ENCODE measurements at places on chromosomes 13 and 19.

- no peak for DNase-seq
Measured at GRCh38 chr19:38971672-38972071, 3.9 kb downstream of the FBXO17 start.

DNA sequence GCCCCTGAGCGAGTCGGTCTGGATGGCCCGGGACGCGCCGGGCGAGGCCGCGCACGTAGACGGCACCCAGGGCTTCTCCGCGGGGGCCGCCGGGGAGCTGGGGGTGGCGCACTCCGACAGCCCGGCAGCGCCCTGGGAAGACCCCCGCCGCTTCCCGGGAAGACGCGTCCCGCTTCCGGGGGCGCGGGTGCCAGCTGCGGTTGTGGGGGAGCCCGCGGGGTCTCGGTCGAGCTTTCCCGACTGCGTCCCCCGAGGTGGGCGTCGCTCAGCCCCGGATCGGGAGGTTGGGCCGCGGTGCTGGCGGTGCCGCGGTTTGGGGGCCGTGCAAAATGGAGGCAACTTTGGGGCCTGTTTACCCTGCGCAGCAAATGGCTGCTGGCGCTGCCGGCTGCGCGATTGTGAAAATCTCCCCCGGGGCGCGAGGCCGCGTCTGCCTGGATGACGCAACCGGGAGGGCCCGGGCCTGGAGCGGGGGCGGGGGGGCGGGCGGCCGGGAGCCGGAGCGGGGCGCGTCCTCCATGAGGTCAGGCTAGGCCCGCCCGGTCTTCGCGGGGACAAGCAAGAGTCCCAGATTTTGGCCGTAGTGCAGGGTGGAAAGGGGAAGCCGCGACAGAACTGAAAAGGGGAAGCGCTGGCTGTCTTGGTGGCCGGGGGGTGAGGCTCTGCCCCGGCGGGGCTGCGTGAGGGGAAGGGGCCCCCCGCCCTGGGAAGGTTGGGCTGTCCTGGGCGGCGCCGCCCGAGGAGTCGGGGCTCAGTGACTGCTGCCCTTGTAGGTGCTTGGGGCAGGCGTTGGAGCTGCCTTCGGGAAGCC lies 11.3 kb downstream of the PEAK3 start:
- DNase-seq: peak; percentile 48

DNA sequence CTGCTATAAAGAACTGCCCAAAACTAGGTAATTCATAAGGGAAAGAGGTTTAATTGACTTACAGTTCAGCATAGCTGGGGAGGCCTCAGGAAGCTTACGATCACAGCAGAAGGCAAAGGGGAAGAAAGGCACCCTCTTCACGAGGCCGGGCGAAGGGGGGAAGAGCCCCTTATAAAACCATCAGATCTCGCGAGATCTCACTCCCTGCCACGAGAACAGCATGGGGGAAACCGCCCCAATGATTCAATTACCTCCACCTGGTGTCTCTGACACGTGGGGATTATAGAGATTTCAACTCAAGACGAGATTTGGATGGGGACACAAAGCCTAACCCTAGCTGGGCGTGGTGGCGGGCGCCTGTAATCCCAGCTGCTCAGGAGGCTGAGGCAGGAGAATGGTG lies 42.8 kb downstream of the SLC6A16 start:
- DNase-seq: no peak

- DNase-seq: peak; percentile 36
Measured at GRCh38 chr13:110713981-110714796, 689 bp downstream of the ING1 start.

DNA sequence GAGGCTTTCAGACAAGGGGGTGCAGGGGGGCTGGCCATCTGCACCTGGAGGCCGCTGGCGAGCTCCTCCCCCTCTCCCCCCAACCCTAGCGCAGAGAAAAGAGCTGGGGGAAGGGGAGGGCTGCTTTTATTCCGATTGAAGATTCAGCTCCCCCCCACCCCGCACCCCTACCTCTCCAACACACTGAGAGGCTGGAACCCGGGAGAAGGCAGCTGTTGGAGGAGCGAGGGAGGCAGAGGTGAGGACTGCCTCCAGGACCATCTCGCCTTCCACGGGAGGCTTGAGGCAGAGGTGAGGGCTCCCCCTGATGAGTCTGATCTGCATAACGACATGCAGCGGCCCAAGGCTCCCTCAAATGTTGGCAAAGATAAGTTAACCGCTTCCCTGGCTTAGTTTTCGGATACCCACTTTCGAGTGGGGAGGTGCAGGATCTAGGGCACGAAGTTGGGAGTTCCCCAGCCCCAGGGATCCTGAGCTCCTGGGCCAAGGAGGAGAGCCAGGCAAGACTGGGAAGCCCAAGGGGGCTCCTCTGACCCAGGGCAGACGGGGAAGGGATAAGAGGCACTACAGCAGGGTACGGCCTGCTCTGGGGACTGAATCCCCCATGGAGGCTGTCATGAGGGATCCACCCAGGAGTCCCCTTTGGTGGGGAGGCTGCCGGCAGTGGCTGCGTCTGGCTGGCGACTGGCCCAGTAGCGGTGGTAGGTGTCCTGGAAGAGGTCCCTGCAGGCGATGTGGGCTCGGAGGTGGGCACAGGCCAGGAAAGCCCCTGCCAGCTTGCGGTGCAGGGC lies 1.2 kb upstream of the NUMBL start:
- DNase-seq: no peak

- no peak for DNase-seq
Measured at GRCh38 chr19:41226874-41227390, 7.9 kb downstream of the AXL start.

GRCh38 chr13:52405369-52405766 lies 604 bp downstream of the THSD1 start:
- DNase-seq: no peak

DNA sequence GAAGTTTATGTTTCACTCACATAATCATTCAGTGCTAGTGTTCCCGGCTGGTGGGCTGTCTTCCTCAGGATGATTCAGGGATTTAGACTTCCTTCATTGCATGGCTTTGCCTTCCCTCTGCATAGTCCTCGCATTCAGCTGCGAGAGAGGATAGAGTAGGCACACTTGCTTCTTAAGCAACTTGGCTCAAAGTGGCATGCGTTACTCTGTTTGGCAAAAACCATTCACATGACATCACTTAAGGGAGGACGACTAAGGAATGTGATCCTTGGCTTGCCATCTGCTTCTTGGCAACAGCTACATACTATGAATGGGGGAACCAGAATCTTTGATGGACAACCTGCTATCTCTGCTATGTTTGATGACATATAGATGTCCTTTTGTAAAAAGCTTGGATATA lies 359.3 kb downstream of the TDRD3 start:
- DNase-seq: no peak

DNA sequence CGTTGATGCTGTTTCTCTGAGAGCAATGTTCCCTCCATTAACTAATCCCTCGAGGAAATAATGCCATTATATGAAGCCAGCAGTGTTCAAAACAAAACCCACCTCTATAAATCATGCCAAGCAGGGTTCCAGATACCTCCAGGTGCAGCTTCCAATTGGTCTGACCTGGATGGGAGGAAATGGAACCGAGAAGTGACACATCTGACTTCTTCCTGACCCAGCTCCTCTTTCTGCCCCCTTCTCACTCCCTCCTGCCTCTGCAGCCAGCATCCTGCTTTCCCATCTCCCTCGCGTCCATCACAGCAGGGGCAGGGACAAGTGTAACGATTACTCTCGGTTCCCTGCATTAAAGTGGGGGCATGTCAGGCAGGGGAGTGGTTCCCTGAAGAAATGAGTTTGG lies 37.5 kb downstream of the HSPH1 start:
- DNase-seq: no peak

DNA sequence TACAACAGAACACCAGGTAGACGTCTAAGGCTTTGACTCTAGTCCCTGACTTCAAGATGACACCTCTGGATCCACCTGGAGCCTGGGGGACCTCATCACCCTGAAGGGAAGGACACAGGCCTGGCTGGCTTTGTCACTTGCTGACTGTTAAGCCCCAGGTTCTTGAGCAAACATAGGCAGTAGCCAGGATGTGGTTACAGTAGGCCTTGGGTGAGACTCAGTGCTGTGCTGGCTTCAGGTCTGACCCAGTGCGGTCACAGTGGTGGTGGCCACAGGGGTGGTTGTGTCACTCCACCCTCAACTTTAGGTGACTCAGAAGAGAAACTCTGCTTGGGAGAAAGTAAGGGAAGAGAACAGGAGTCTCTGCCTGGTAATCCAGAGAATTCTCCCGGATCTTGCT lies 497.8 kb downstream of the UQCRFS1 start:
- no peak for DNase-seq

- no peak for DNase-seq
Measured at GRCh38 chr13:42706286-42706685, 75.1 kb upstream of the FAM216B start.

- DNase-seq: no peak
Measured at GRCh38 chr13:48593536-48593935, 60.2 kb upstream of the CYSLTR2 start.

GRCh38 chr19:16760990-16761389 lies 41.3 kb downstream of the NWD1 start:
- DNase-seq: no peak

DNA sequence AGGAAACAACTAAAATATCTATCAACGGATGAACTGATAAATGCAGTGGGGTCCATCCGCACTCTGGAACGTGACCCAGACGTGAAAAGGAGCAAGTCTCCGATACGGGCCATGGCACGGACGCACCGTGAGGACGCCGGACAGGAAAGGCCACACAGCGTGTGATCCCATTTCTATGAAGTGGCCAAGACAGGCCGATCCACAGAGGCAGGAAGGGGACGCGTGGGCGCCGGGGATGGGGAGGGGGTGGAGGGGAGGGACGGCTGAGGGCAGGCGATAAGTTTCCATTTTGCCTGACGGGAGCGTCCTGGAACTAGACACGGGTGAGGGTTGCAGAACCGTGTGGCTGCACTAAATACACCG lies 13.8 kb downstream of the SHC2 start:
- no peak for DNase-seq

DNA sequence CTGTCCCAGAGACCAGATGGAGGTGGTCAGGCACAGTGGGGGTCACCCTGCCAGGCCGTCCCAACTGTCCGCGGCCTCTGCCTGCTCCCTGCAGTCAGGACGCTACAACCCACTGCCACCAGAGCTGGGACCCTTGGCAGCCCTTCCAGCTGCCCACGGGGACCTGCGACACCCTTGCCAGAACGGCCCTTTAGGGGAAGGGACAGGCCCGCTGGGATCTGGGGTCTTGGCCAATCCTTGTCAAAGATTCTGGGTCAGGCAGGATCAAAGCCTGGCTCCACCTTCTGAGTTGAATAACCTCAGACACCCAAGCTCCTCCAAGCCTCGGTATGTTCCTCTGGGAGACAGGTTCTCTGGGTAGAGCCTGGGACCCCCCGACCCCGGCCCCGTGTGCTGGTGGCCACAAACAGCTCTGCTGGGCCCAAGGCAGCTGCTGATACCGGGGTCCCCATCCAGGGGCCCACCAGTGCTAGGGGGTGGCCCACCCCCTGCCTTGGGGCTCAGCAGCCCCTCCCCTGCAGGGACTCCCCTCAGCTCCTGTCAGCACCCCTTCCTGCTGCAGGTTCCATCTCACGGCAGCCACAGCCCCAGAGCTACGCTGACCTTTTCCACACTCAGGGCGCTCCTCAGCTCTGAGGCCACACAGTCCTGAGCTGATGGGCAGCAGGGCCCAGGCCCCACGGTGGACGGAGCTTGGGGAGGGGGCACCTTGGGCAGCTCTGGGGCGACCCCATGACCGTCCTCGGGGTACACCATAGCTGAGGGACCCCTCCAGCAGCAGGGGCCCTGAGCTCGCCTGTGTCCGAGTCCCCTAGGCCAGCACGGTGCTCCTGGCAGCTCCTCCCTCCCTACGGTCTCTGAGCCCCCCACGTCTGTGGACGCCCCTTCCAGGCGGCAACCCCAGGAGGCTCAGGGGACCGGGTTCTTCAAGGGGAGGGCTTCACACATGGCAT lies 18.4 kb downstream of the SBNO2 start:
- DNase-seq: no peak

DNA sequence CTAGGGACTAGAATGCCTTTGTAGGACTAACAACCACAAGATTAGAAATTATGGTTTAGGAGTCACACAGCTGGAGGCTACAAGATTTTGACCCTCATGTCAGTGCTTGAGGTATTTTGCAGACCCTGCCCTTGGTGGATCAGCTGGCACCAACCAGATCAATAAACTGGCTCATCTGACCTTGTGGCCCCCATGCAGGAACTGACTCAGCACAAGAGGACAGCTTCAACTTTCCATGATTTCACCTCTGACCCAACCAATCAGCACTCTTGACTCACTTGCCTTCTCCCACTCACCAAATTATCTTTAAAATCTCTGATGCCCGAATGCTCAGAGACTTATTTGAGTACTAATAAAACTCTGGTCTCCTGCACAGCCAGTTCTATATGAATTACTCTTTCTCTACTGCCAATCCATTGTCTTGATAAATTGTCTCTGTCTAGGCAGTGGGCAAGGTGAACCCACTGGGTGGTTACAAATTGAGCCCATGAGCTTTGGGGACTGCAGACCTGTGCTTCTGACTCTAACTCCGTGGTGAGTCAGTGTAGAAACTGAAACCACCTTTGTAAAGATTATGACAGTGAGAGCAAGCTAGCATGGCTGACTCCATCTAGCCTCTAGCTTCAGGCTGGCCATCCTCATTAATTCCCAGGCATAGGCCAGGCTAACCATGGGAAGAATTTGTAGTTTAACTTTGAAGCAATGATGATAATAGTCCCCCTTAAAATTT lies 33.9 kb upstream of the CEACAM8 start:
- DNase-seq: no peak

- DNase-seq: no peak
Measured at GRCh38 chr19:41821003-41821735, 23.3 kb downstream of the LYPD4 start.

- DNase-seq: no peak
Measured at GRCh38 chr13:93818345-93818744, 591.7 kb downstream of the GPC6 start.

GRCh38 chr13:27194895-27195764 lies 23.5 kb upstream of the USP12 start:
- no peak for DNase-seq

DNA sequence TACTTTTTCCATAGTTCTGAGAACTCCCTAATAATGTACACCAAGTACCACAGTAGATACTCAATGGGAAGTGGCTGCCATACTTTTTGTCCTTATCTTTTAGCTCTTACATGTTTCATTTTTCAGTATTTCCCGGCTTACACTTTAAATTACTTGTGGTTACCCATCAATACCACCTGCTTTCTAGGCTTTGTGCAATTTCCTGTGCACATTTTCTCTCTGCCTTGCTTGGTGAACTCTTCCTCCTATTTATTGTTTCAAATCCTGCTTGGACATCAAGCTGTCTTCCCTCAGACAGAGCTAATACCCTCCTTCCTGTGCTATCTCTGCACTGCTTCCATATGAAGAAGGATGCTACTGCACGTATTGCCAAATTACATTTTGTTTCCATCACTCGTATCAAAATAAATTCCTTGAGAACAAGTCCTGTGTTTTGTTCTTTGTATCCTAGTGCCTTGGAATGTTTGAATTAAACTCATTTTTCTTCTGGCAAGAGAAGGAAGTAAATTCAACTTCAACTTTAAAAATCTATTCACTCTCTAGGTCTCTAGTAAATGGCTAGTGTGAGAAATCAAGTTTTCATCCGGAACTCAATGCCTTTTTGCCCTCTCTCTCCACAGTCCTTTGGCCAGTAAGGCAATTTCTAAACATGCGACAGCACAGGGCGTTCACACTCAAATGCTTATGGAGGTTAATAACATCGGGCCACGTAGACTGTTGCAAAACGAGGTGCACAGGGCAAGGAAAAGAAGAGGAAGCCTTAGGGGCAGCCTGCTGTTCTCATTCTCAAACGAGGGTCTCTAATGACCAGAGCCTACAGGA lies 5.6 kb downstream of the ZAR1L start:
- DNase-seq: no peak

GRCh38 chr19:51242881-51243630 lies 7.8 kb upstream of the SIGLECL1 start:
- DNase-seq: no peak
